Lung (tissue), 17 donors: ENCODE measurements at places on chromosomes 12 and 14. TPM values are rescaled to one million over a fixed set of nuclear protein-coding genes. Genes with fewer than 3 reads are reported as not detected.

DNA sequence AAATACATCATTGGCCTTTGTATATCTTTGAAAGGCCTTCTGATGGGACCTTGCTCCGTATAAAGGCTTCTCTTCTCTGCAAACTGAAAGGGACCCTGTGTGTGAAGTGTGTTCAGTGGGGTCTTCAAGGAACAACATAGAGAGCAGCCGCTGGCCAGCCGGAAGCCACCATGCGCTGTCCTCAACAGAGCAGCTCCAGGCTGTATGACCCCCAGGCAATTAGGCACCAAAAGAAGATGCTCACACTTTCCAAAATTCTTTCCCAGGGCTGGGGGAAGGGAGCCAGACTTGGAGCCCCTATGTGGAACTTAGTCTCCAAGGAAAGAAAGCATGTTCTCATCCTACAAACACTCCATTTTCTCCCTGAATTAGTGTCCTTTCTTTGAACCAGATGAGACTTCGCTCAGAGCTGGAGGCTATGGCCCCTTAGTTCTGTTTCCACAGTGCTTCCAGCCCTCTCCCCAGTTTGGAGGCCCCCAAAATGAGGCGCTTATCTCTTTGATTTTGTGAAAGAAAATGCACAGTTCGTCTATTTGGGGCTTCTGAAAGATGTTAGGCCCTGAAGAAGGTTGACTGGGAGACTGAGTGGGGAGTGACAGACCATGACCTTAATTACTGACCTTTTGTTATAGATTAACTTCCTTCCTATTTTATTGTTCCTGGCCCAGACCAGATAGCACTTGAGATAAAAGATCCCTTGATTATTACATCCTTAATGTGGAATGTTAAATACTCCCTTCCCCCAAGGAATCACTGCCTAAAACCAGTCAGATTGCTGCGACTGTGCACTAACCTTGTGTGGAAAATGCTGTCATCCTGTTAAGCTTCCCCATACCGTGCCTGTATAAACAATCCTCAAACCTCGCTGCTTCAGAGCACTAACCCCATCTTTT is 128.3 kb upstream of the FGD4 start:
- H3K27me3 ChIP-seq, result no peaks in the 10 kb centered on the region
- H3K36me3 ChIP-seq, result no peaks in the 10 kb centered on the region
- peak overlapping the region; percentile 24 for H3K27ac ChIP-seq
- no peak overlapping the region for H3K4me3 ChIP-seq

GRCh38 chr12:94046626-94047410 is 101.6 kb upstream of the PLXNC1 start:
- H3K36me3 ChIP-seq, result no peaks in the 10 kb centered on the region
- no peaks in the 10 kb centered on the region for H3K27me3 ChIP-seq
- no peak overlapping the region for H3K4me3 ChIP-seq
- H3K27ac ChIP-seq, result no peak overlapping the region

- H3K4me3 ChIP-seq, result peak overlapping the region; percentile 81
- H3K27me3 ChIP-seq, result no peaks in the 10 kb centered on the region
- peaks cover 5% of the 10 kb centered on the region for H3K4me1 ChIP-seq
- peaks cover 17% of the 10 kb centered on the region for H3K36me3 ChIP-seq
These were observed 530 bp upstream of the NEMF start for GRCh38 chr14:49853158-49853477.

DNA sequence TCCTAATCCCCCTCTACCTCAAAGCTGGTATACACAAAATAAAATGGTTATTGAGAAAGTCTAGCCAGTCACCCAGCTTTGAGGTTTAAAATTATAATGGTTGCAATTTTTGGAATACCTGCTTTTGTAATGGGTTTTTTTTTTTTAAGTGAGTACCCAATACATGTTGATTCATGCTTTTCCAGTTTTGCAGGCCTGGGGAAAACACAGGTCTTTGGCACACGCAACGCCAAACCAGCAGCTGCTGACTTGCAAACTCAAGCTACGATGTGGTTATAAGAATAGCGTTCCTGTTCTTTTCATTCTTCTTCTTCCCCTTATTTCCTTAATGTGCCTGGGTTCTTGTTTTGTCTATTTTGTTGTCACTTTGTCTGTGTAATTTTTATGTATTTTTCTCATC is 233.0 kb downstream of the EGLN3 start:
- H3K4me1 ChIP-seq, result no peaks in the 10 kb centered on the region
- no peaks in the 10 kb centered on the region for H3K36me3 ChIP-seq
- H3K4me3 ChIP-seq, result no peak overlapping the region
- DNase-seq, result no peak

GRCh38 chr12:62744551-62744950 is 190.4 kb downstream of the PPM1H start:
- no peaks in the 10 kb centered on the region for H3K27me3 ChIP-seq
- H3K36me3 ChIP-seq, result no peaks in the 10 kb centered on the region
- DNase-seq, result no peak
- peak overlapping the region; percentile 34 for H3K27ac ChIP-seq

DNA sequence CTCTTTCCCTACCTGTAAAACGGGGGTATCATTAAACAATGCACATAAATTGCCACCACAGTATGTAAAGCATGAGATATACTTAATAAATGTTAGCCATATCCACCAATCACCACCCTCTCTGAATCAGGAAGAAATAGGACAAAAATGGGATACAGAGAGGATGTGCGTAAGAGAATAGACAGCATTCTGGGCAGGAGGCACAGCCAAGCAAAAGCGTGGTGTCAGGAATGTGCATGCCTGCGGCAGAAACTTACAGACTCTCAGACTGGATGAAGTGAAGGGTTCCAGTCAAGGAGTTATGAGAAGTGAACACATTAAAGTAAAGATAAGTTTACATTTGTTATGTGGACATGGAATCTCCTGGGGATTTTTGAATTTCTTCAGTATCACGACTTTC is 121.7 kb upstream of the MDM1 start:
- H3K36me3 ChIP-seq, result no peaks in the 10 kb centered on the region
- DNase-seq, result peak; percentile 9
- no peak overlapping the region for H3K27ac ChIP-seq
- H3K4me3 ChIP-seq, result no peak overlapping the region
- H3K27me3 ChIP-seq, result no peaks in the 10 kb centered on the region

DNA sequence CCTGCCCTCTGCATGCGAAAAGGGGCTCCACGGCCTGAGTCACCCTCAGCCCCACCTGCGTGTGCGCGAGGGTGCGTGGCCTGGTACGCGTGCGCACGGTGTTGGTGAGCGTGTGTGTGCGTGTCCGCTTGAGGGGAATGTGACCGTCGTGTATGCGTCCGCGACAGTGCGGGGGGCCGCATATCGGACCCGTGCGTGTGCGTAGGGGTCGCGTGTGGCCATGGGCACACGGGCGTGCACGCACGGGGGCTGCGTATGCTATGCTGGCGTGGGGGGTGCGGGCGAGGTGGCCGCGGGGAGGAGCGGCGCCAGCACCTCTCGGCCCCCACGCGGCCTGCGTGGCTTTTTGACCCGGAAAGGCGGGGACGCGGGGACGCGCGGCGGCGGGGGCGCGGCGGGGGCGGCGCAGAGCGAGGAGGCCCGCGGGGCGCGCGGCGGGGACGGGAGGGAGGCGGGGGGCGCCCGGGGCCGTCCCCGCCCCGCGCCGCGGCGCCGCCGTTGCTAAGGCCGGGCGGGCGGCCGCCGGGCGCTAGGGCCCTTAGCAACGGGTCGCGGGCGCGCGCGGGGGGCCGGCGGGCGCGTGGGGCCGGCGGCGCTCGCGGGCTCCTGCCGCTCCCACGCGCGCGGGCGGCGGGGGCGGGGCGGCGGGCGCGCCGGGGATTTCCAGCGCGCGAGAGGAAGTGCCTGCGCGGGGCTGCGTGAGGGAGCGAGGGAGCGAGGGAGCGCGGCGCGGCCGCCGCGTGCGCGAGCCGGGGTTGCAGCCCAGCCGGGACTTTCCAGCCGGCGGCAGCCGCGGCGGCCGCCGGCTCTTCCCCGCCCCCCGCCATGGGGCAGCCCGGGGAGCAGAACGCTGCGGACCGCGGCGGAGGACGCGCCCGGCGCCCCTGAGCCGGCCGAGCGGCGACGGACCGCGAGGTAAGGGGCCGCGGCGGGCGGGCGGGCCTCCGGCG is at the start of gene TRAF3:
Gene TRAF3, plus strand, starts transcription at position 689 of the 950 bp plus-strand sequence. CDS start 92,753 bp downstream, outside the sequence.
- peak; percentile 61 for DNase-seq
- H3K4me3 ChIP-seq, result peak within 1 kb of the TSS; percentile 71
- peak within 1 kb of the TSS; percentile 56 for H3K27ac ChIP-seq
- H3K27me3 ChIP-seq, result no peaks in the 10 kb centered on the region
- peaks cover 14% of the 10 kb centered on the region for H3K4me1 ChIP-seq
- H3K36me3 ChIP-seq, result no peaks in the 10 kb centered on the region

GRCh38 chr12:26845984-26846383 is 13.0 kb upstream of the ITPR2 start:
- DNase-seq, result peak; percentile 92
- no peak overlapping the region for H3K27ac ChIP-seq
- H3K4me3 ChIP-seq, result no peak overlapping the region
- no peaks in the 10 kb centered on the region for H3K36me3 ChIP-seq
- no peaks in the 10 kb centered on the region for H3K27me3 ChIP-seq

GRCh38 chr12:130508847-130509246 is 171.2 kb downstream of the PIWIL1 start:
- DNase-seq, result no peak
- no peaks in the 10 kb centered on the region for H3K4me1 ChIP-seq
- H3K27ac ChIP-seq, result no peak overlapping the region
- no peak overlapping the region for H3K4me3 ChIP-seq
- no peaks in the 10 kb centered on the region for H3K27me3 ChIP-seq

DNA sequence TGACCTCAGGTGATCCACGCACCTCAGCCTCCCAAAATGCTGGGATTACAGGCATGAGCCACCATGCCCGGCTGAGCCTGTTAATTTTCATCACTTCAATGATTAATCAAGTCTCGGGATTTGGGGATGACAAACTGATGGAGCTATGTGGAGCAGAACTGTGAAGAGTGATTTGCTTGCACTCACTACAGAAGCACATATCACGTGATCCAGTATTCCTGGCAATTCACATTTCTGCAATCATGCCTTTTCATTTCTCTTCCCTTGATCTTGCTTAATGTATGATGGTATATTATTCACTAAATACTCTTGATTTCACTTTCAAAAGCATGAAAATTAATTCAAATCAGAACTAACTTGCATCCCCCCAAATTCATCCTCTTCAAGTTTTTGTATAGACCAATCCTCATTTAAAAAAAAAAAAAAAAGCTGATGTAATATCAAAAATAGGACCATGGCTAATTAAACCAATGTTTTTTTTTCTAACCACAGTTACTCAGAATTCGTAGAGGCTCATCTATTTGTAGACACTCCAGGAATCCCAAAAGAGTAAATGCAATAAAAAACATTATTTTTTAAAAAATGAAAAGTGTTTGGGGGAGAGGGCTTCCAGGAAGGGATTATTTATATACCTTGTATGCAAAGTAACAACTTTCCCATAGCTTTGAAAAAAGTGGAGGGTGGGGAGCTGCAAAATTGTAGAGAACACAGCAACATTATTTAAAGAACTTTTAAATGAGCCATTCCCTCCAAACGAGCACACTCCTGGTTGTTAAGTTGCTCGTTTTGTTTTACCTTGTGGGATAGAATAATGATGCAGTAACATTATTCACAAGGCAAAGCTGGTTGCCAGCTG is 7.0 kb upstream of the ATXN2 start:
- H3K36me3 ChIP-seq, result no peaks in the 10 kb centered on the region
- H3K27ac ChIP-seq, result no peak overlapping the region
- no peaks in the 10 kb centered on the region for H3K4me1 ChIP-seq
- H3K27me3 ChIP-seq, result no peaks in the 10 kb centered on the region
- H3K4me3 ChIP-seq, result no peak overlapping the region

EPS8 gene
- 153 TPM for total RNA-seq

NOP9 gene
- 25.9 TPM for total RNA-seq

DNA sequence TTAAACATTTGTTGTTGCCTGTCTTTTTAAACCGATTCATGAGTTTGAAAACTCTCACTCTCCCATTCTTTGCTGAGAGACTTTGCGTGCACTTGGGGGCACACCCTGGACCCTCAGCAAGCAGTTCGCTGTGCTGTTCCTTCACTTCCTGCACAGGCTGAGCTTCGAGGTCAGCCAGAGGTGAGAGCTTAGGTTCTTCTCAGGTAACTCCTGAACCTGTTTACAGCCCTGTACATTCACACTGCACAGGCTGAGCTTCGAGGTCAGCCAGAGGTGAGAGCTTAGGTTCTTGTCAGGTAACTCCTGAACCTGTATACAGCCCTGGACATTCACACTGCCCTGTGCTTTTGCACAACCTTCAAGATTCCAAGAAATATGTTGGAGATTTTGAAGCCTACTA is 9.8 kb upstream of the CLECL1 start:
- no peaks in the 10 kb centered on the region for H3K27me3 ChIP-seq
- H3K4me3 ChIP-seq, result no peak overlapping the region
- H3K36me3 ChIP-seq, result no peaks in the 10 kb centered on the region
- DNase-seq, result no peak

- H3K4me3 ChIP-seq, result no peak overlapping the region
- no peaks in the 10 kb centered on the region for H3K36me3 ChIP-seq
- no peak for DNase-seq
- H3K27me3 ChIP-seq, result no peaks in the 10 kb centered on the region
- H3K27ac ChIP-seq, result no peak overlapping the region
These were observed 405.4 kb upstream of the MIS18BP1 start for GRCh38 chr14:45658226-45658916.

AQP2 gene
- total RNA-seq, result not detected

DNA sequence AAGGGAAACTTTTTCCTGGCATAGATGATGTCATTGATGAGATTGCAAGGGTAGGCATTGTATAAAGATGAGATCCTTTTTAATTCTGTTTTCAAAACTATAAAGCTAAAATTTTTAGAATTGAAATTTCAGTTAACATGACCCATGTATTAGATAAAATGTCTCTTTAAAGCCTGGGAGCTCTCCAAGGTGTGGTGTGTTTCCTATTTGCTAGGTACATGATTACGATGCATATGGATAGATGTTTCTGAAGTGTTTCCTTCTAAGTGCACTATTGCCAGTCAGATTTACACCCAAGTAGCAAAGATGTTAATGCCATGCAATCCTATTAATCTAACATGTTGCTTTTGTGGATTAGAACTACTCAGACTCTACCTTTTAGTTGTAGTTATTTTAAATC is 834.7 kb downstream of the DIO2 start:
- no peak for DNase-seq
- no peak overlapping the region for H3K27ac ChIP-seq
- H3K4me3 ChIP-seq, result no peak overlapping the region
- H3K36me3 ChIP-seq, result no peaks in the 10 kb centered on the region
- H3K27me3 ChIP-seq, result no peaks in the 10 kb centered on the region

DNA sequence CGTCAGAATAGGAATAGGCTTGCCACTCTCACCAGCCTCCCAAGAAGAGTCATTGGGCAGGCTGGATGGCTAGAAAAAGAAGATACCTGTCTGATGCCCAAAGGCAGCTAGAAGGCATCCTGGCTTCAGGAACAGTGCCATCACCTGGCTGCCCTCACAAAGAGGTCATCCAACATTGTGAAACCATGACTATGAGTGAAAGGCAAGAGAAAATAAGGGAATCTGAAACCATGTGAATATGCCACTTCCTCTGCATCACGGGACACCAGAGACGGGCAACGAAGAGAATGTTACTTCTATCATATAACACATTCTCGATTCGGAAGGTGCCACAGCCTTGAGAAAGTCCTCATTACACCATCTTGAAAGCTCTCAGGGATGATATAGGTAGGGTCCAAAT is 182.0 kb downstream of the DAD1 start:
- no peak for DNase-seq
- H3K4me1 ChIP-seq, result peaks cover 2% of the 10 kb centered on the region
- H3K4me3 ChIP-seq, result no peak overlapping the region
- no peaks in the 10 kb centered on the region for H3K27me3 ChIP-seq
